Prostate gland (tissue), 2 donors: ENCODE measurements at places on chromosomes 6 and 20.

DNA sequence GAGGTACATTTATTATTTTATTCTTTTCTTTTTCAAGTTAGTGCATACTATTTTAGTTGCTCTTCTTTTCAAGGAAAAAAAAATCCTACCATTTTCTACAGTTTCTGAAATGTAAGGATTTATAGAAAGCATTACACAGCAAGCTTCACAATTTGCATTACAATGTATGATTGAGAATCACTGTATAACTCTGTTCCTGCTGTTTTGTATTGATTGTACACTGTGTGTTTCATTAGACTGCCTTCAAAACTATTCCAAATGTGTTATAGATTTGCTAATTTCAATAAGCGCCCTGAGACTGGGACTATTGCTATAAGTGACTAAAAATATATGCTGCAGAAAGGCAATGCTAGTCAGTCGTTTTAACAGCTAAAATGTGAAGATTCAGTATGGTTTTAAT, 479.7 kb upstream of the EYS start:
- no peak for DNase-seq

- DNase-seq, result no peak
Observed at GRCh38 chr6:99507648-99508047, 7.6 kb downstream of the USP45 start.

- DNase-seq, result no peak
Observed at GRCh38 chr6:6545616-6546317, 42.8 kb upstream of the LY86 start.

GRCh38 chr6:8159966-8160365, 57.6 kb upstream of the EEF1E1 start:
- DNase-seq, result no peak

GRCh38 chr20:45229264-45230056, 8.3 kb downstream of the SEMG2 start:
- DNase-seq, result no peak

DNA sequence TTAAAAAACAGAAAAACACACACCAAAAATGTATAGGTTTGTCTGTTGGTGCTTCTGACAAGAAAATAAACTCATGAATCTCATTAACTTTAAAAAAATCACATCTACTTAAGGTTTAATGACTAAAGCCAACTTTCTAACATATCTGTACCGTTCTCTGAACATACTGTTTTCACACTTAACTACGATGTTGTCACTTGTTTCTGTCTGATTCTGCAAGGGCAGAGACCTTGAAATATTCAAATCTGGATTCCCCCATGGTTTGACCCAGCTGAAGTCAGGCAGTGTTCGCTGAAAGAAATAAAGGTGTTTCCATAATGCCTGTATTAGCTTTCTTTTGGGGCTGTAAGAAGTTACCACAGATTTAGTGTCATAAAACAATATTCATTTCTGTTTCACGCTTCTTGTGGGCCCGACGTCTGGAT, 2.7 kb upstream of the ASXL1 start:
- no peak for DNase-seq

- no peak for DNase-seq
Observed at GRCh38 chr6:158812611-158813010, 6.6 kb downstream of the EZR start.

DNA sequence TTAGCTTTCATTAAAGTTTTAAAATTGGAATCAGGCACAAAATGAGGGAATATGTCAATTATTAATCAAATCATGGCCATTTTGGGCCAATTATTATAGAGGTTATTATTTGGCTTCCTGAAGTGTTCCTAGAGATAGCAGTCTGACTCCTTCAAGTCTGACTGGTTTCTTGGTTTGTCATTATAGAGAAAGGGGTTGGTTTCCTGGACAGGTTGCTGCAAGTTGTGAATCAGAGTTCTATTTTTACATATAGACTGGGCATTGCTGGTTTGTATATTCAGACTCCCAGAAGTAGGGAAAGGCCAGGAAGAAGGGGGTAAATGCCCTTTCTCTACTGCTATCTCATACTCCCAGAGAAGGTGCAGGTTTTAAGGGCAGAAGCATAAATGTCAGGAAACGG, 121.4 kb upstream of the CEP162 start:
- no peak for DNase-seq

- DNase-seq, result peak; percentile 88
Observed at GRCh38 chr6:150068720-150069648, at the start of gene ULBP3. Gene ULBP3 (minus strand): TSS chr6:150069121. CDS start chr6:150069066, 55 bp downstream.

GRCh38 chr6:89339565-89339964, 13.0 kb downstream of the UBE2J1 start:
- DNase-seq, result no peak

DNA sequence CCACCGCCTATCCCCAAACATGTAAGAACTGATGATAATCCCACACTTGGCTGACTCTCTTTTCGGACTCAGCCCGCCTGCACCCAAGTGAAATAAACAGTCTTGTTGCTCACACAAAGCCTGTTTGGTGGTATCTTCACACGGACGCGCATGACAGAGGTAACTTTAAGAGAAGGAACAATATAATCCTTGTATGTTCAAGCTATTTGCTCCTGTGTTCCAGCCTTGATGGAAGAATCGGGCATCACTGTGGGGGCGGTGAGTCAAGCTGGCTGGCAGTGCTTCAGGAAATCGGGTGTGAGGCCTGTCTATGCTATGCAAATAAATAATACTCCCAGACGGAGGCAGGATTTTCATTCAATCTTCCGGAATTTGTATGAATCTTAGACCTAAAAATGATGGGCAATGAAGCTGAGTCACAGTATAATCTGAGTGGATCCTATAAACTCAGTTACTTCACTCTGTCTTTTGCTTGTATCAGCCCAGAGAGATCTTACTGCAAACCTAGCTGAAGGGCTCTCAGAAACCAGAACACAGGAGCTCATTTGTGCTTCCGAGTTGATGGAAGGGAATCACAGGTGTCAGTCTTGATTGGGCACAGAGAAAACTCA, 45.2 kb upstream of the NT5E start:
- no peak for DNase-seq

GRCh38 chr6:133184798-133185372, 56.3 kb upstream of the EYA4 start:
- DNase-seq, result no peak

GRCh38 chr6:149395185-149395584, 4.9 kb upstream of the SUMO4 start:
- DNase-seq, result no peak
